ENCODE measurements at places on chromosomes 4 and X.
A peak's percentile ranks its signal among the peaks of the same experiment; 100 is the strongest.

DNA sequence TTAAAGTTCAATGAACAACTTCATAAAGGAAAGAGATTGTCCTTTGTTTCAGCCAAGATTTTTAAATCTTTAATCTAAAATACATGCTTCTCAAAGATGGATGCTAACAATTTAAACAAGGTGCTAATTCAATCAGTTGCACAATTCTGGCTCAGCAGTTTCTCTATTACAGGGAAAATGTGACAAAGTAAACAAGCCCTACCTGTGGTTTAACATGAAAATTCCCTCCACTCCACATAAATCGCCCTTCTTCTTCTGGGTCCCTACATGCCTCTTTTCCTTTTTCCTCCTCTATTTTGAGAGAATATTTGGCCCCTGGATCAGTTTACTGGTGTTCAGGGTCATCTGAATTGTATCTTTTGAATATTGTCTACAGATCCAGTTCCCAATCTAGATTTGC is 80.6 kb downstream of the FRYL start:
- no peak for DNase-seq

GRCh38 chrX:130171446-130172126 is at the start of gene RAB33A:
RAB33A (plus strand) TSS chrX:130171962; CDS start chrX:130172063, 101 bp downstream.
- no peak for DNase-seq

DNA sequence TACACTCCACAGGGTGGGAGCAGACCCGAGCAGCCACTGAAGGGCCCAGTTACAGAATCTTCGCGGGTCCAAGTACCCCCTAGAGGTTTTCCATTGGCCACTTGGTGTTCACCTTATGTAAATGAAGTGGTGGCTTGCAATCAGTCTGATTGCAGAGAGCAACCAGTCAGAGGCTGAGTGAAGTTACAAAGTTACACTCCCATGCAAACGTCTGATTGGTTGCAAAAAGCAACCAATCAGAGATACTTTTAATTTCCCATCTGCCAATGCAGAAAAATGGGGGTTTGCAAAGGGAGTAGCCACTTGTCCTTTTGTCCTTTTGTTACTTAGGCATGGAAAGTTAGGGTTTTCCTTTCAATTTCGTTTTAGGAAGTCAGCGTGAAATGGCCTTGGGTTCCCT is 27.0 kb upstream of the NKAP start:
- DNase-seq = no peak

DNA sequence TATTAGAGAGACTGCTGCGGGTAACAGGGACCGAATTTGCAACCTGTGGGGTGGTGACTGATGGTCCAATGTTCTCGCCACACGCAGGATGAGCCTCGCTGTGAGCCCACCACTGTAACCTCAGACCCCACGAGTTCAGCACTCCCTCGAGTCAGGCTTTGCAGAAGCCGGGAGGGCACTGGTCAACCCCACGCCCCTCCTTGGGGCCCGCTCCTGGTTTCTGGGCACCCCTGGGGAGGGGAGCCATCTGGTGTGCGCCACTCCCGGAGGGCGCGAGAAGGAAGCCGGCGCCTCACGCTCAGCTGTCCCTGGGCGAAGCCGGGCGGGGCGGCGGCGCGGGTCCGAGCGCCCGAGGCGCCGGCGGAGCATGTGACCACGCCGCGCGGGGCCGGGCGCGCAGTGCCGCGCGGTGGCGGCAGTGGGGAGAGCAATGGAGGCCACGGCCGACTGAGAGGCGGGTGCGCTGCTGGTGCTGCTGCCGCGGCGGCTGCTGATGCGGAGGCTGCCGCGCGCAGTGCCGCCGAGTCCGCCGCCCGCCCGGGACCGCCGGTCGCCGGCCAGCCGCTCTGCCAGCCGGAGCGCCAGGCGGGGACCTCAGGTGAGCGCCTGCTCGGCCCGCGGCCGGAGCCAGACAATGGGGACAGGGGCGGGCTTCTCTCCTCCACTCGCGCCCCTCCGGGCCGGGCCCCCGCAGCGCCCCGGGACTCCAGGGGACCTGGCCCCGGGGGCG is 100.1 kb downstream of the CEP135 start:
- peak; percentile 24 for DNase-seq

DNA sequence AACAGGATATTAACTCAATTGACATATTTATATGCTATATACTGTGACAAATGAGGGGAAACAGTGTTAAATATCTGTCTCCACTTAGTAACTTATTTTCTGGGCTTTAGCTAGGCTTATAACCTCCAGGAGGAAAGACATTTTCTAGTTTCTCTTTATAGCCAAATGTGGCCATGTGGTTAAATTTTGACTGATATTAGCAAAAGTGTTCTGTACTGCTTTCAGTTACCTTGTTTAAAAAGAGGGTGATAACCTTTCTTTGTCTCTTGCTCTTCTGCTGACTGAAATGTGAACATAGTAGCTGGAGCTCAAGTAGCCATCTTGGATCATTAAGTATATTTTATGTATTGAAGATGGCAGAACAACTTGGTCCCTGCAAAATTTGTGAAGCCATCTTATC is 253.7 kb downstream of the PDHA2 start:
- no peak for DNase-seq

- DNase-seq = peak; percentile 6
These were observed 1587.9 kb upstream of the ADGRL3 start for GRCh38 chr4:59612235-59612634.

DNA sequence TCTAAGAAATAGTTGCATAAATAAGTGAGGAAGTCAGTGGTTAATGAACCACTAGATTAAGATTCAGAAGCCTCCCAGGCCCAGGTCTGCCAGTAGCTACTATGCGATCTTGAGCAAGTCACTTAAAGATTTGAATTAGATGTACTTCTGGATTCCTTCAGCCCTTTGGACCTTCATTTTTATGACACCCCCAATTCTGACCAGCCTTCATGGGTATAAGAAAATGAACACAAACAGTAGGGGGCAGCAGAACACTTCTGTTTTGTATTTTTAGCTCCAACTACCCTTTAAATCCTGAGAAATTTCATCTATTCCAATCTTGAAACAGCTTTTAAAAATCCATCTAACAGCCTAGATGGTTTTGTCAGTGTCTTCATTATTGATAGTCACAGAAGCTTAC is 19.0 kb downstream of the TMEM47 start:
- no peak for DNase-seq

- DNase-seq = no peak
These were observed 402.4 kb upstream of the NDST4 start for GRCh38 chr4:115515772-115516171.

GRCh38 chrX:49308604-49309269 is 5.3 kb downstream of the GAGE10 start:
- DNase-seq = no peak

DNA sequence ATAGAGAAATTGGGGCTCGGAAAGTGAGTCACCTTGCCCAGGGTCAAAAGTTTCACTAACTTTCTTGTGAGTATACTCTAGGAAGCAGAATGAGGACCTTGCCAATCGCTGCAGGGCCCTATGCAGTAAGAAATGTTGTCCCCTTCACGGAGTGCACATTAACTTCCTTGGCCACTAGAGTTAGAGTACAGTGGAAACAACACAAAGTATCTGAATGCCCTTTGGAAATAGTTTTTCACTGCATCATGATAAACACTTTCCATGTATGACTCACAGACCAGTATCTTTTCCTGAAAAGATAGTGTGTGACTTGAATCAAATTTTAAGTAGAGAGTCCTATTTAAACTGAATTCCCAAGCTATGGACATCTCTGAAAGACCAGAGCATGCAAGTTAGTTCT is 45.5 kb upstream of the STK26 start:
- DNase-seq = no peak

DNA sequence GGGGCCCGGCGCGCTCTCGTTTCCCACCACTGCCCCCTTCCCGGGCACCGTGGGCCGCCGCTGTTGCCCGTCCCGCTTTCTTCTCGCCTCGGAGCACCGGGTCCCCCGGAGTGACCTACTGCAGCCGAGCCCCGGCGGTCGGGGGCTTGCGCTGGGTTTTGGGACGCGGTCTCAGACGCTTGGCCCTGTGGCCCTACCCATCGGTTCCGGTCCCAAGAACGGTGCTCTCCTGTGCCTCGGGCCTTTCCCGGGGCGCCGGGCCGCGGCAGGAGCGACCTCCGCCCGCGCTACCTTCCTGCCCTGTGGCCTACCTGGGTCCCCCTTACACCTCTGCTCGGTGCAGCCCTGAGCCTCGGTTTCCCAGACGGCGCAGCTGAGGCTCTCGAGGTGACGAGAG is 21.6 kb upstream of the HMX1 start:
- DNase-seq = no peak

GRCh38 chr4:157265281-157265680 is 44.8 kb downstream of the GRIA2 start:
- peak; percentile 10 for DNase-seq

DNA sequence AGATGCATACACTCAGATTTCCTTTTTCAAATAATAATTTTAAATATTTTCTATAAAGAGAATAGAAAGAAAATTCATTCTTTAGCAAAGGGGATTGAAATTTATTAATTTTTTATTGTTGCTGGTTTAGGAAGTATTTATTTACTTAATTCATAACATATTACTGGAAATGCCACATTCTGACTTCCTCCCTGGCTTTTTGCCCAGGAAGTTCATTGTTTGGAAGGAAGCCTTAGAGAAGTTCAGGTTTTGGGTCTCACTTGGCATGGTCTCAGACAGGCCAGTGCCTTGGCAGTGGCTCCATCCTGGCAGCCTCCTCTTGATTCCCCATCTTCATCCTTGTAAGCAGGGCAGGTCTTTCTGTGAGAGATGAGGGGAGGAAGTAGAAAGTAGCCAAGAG is 50.5 kb downstream of the IL15 start:
- no peak for DNase-seq

DNA sequence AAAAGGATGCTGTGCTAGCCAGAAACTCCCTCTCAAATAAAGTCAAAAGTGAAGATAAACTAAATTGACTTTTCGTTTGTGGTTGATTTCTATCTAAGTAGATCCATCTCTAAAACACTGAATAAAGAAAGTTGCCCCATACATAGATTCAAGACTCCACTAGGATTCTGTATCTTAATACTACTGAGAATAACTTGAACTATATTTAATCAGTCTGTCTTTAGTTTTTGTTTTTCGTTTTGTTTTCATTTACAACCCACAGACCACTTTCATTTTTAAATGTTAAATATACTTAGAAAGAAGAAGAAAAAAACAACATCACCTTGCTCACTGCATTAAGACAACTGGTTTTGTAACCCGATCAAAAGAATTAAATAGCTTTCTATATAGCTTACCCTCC is 655.0 kb downstream of the RPA4 start:
- no peak for DNase-seq

DNA sequence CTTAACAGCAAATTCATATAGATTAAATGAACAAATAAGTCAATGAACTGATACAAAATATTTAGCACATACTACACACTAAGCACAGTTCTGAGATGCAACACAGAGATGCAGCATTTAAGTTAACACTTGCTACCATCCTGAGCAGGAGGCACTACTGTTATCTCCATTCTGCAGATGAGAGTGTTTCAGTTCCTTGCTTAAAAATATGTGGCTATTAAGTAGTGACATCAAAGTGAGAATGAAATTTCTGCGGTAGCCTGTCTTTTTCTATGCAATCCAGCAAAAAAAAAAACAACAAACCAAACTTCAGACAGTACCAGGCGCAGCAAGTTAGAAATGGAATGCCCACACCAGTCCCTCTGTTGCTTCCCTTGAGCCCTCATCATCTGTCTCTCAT is 90.8 kb downstream of the SHISA3 start:
- DNase-seq = no peak

GRCh38 chr4:139441029-139441428 is 12.9 kb upstream of the RAB33B start:
- no peak for DNase-seq
